ENCODE measurements at places on chromosomes 7 and 10.

- DNase-seq, result no peak
Observed at GRCh38 chr10:70063418-70064098, 10.9 kb downstream of the MACROH2A2 start.

GRCh38 chr10:84172467-84173356 is 889 bp upstream of the GPR15LG start:
- DNase-seq, result no peak

GRCh38 chr7:96973986-96974385 is 31.4 kb upstream of the DLX6 start:
- no peak for DNase-seq

DNA sequence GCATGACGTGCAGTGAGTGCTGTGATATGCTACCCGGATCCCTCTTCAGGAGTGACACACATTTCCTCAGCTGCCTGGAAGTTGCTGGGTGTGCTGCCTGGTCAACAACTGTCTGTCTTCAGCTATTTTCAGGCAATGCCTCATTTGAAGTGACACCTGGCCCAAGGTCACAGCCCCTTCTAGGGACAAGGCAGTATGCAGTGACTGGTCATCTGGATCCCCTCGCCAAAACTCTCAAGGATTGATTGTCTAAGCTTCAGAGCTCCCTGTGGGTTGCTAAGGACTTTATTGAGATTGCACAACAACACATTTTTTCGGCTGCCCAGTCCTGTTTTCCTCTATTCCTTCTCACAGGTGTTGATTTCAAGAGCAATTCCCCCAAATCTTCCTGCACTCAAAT is 108.8 kb downstream of the GNAI1 start:
- no peak for DNase-seq

DNA sequence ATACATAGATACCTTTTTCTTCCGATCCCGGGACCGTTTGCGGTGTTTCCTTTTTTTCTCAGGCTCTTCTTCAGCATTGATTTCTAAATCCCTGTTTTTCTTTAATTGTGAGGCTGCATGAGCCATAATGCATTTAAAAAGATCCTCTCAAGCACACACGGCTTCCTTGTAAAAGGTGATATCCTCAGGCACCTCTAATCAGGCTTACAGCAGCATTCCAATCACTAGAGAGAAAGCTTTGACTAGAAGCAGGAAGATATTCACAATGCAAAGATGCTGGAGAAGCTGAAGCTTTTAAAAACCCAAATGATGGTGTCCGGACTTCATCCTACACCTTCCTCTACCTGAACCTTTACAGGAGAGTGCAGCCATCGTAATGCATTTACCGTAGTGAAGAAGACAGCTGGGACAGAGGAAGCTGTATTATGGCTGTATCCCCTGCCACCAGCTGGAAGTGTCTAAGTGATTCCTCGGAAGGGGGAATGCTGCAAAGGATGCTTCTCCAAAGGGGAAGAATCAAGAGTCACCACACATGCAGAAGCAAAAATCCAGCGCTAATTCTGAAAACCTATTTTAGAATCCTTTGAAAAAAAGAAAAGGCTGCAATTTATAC is at the start of gene ANK3:
Gene ANK3, minus strand, starts transcription at position 463 of the 613 bp plus-strand sequence. Its CDS starts 337 bp downstream, at position 126.
- no peak for DNase-seq

GRCh38 chr10:59099481-59099880 is 77.0 kb upstream of the PHYHIPL start:
- DNase-seq, result no peak

DNA sequence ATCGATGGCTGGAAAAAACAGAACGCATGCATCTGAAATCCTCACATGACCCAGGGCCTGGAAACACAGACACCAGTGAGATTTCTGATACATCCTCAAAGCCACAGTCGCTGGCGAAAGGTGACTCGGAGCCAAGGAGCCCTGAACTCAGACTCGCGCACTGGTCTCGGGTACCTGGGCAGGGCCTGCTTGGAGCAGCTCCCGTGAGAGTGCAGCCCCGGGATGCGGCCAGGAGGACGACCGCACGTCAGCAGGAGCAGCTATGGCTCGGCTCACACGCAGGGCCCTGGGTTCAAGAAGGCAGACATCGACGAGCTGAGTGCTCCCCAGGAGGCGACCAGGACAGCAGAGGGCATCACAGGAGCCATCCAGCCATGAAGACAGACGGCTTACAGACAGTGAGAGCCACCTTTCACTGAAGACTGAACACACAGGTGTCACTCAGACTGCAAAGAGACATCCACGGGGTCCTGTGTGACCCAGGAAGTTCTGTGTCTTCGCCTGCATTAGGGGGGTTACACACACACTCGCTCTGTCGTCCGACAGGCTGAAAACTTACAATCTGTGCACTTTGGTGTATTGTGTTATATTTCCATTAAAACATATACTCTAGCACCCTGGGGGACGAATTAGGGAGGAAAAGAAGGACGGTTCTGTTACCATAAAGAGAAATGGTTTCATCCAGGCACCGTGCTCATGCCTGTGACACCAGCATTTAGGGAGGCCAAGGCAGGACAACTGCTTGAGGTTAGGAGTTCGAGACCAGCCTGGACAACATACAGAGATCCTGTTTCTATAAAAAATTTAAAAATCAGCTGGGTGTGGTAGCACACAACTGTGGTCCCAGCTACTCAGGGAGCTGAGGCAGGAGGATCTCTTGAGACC is 227.7 kb downstream of the MAD1L1 start:
- DNase-seq, result no peak

GRCh38 chr7:85175217-85175616 is 11.6 kb downstream of the SEMA3D start:
- no peak for DNase-seq

GRCh38 chr7:37709631-37710509 is 26.3 kb downstream of the GPR141 start:
- no peak for DNase-seq

GRCh38 chr10:62268027-62268398 is 631 bp downstream of the RTKN2 start:
- DNase-seq, result no peak

DNA sequence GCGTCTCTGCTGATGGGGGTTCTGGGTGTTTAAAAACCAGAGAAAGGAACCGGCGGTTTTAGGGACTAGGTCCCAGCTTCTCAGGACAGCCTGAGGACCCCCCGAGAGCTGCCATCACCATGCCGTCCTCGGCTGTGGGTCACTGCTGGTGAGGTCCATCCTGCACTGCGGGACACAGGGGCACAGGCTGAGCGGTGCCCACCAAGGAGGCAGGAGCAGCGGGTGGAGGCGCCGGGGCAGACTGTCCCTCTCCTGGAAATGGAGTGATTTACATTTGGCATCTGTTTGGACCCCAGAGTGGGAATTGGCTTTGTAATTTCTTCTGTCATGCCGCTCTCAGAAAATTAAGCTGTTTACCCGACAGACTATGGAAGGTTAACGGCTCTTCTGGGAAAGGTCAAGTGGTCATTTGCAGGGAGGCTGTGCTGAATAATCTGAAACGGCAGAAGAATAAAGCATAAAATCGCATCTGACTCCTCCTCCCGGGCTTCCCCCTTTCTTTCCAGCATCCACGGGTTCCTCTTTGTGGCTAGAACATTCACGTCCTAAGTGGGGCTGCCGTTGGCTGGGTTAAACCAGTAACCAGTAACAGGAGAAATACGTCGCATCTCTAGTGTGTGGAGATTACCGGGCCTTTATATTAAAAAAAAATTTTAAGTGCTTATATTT is 31.7 kb downstream of the LHPP start:
- DNase-seq, result no peak

GRCh38 chr7:47941136-47941844 is 7.0 kb downstream of the PKD1L1 start:
- no peak for DNase-seq

- no peak for DNase-seq
Observed at GRCh38 chr7:492714-493065, 27.0 kb downstream of the PDGFA start.

GRCh38 chr10:128579901-128580300 is 453.7 kb upstream of the MKI67 start:
- no peak for DNase-seq

Data from activated naive CD8-positive, alpha-beta T cell treated with anti-CD3 and anti-CD28 coated beads, Interleukin-2, amount 50 U/mL, for 16 hours (primary cell).